ENCODE measurements at places on chromosomes 4 and X.
A peak's percentile ranks its signal among the peaks of the same experiment; 100 is the strongest.

DNA sequence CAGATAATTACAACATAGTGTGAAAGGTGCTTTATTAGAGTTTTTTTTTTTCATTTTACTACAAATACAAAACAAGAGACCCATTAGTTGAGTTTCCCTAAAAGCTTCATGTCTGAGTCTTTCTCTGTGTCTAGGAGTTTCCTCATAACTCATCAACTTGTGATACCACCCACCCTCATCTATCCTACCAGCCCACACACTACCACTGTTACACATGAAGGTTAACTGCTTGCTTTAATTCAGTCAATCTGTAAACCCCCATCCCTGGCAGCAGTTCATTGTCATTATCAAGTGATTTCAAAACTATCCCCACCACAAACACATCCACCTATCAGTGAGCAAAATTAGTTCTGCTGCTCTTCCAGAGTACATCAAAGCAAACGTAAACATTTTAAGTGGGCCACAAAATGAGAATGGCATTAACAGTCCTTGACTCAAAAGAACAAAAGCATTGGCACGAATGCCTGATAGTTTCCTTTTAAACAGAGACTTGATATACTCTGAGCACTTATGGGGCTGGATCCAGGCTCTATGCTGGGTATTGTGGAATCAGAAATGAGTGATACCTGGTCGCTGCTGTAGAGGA, 331.6 kb upstream of the FAM241A start:
- DNase-seq: no peak

DNA sequence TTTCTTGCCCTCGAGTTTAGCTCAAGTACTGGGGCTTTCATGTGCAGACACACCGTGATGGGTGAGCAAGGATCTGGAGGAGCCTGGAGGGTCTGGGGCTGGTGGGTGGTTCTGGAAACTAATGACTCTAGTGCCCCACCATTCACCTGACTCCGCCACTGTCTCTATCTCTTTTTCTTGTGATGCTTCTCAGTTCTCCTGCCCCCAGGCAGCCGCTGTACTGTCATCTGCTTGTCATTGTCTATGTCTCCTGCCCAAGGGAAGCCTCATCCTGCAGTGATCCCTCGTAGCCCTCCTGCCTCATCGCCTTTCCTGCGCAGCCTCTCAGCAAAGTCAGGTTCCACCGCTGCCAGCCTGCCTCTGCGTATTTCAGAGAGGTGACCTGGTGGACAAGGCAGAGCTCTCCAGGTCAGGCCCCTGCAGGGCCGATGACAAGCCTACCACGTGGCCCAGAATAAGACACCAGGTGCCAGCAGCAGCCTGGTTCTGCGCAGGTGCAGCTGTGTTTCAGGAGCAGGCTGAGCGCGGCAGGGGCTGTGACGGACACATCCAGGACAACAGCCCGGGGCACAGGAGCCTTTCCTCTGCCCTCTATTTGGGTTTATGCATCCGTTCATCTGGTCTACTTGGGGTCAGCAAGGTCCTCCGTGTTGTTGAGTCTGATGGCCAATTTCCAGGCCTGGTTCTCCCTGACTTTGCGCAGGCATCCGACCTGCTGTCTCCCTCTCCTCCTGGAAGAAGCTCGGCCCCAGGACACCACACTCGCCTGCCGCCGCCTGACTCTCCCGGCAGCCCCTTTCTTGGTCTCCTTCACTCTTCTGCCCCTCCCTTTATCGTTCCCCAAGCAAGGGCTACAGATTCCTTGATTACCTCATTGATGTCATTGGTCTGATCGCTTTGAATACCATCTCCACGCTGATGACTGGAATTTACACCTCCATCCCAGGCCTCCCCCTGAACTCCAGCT, 30.9 kb upstream of the CDKN2AIP start:
- no peak for DNase-seq

GRCh38 chrX:77572322-77572721, 125.1 kb downstream of the FGF16 start:
- no peak for DNase-seq

DNA sequence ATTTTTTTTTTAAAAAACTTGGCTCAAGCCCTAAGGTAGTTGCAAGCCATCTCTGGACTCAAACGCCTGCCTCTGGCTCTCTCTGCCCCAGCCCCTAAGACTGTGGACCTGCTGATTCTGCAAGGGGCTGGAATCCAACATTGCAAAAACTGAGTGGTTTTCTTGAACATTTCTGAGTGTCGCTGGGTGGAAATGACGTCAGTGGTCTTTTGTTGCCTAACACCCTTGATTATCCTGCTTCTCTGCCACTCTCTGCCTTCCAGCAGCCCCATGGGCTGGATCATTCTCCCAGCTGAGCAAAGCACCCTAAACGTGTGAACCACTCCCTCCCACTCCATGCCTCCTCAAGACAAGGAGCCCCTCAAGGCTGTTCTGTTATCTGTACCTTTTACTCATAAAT, 16.6 kb downstream of the BST1 start:
- DNase-seq: no peak

- DNase-seq: no peak
These were observed 6.4 kb upstream of the SLC10A6 start for GRCh38 chr4:86855572-86855971.

- DNase-seq: no peak
These were observed 15.1 kb downstream of the TAF9B start for GRCh38 chrX:78124307-78124706.

DNA sequence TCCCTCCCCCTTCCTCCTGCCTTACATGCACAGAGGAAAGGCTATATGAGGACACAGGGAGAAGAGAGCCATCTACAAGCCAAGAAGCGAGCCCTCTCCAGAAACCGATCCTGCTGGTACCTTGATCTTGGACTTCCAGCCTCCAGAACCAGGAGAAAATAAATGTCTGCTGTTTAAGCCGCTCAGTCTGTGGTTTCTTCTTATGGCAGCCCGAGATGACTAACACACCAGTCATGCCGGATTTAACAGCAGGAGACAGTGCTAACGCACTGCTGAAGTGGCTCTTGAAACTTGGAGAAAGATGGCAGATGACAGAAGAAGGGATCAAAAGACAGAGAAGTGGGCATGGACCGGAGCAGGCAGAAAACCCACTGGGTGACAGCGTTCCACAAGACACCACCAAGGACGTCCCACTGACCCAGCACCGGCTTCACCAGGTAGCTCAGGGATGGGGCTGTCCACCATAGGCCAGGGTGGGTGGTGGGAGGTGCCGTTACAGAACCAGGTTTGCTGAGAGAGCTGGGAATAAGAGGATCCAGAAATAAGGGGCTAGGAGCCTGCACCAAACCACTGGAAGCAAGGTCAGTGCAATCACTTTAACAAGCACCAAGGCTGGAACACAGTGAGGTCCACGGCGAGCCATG, 6.2 kb upstream of the MAN2B2 start:
- no peak for DNase-seq

GRCh38 chrX:47483306-47484268, 565 bp upstream of the ZNF41 start:
- DNase-seq: no peak

GRCh38 chrX:123859846-123860838, at the start of gene XIAP:
XIAP (plus strand) TSS chrX:123860053; CDS start chrX:123885663, 25,610 bp downstream.
- DNase-seq: peak; percentile 39

GRCh38 chrX:107726816-107727534, 48.6 kb downstream of the TSC22D3 start:
- DNase-seq: no peak

- DNase-seq: no peak
These were observed 46.9 kb downstream of the SH2D1A start for GRCh38 chrX:124393238-124393637.

DNA sequence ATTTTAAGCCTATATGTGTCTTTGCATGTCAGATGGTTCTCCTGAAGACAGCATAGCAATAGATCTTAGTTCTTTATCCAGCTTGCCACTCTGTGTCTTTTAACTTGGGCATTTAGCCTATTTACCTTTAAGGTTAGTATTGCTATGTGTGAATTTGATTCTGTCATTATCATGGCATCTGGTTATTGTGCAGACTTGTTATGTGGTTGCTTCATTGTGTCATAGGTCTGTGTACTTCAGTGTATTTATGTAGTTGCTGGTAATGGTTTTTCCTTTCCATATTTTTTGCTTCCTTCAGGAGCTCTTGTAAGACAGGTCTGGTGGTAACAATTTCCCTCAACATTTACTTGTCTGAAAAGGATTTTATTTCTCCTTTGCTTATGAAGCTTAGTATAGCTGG, 1443.5 kb downstream of the FAM133A start:
- DNase-seq: no peak

Data from T-helper 9 cell (primary cell).